Small intestine (tissue), 16 donors: ENCODE measurements at places on chromosomes 4 and X. TPM values are rescaled to one million over a fixed set of nuclear protein-coding genes. Genes with fewer than 3 reads are reported as not detected.

DNA sequence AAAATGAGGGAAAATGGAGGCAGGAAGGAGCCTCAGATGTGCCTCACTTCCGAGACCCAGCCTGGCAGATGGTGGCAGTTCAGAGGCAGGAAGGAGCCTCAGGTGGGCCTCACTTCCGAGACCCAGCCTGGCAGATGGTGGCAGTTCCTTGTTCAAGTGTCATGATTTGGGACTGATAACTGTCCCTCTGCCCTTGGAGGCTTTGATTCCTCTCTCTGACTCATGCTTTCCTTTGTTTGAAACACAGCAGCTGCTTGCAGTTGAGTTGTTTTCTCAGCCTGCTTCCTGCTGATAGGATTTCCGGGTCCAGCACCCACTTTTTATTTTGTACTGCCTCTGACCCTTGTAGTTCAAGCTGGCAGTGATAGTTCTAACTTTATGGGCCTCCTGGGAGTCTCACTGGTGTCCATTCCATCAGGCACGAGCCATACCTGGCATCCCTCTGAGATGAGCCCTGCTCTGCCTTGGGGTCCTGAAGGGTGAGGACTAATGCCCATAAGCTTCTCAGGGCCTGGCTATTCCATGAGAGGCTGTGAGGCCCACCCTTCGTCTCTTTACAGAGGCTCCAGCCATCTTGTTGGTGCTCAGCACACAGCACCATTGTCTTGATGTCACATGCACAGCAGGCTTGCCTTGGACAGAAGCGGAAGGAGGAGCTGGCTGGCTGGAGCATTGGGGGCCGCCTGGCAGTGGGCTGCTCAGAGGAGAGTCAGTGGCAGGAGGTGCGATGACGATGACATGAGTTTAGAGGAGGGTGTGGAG lies 13.0 kb downstream of the RGS12 start:
- DNase-seq: peak; percentile 40

DNA sequence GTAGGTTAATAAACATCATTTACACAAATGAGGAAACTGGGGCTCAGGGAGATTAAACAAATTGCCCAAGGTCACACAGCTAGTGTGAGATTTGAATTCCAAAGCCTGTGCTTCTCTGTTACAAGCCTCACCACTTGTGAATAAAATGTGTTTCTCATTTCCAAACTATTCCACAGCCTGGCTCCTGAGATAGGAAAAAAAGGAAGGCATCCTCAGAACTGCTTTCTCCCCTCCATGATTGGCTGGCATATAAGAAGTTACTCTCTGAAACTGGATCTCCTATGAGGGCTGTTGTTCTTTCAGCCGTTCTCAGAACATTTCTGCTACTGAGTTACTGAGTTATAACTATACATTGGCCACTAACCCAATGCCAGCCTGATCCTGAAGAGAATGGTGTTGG lies 237.9 kb downstream of the MAML3 start:
- no peak for DNase-seq

Gene MAML3
- polyA plus RNA-seq: 1.4 TPM

DNA sequence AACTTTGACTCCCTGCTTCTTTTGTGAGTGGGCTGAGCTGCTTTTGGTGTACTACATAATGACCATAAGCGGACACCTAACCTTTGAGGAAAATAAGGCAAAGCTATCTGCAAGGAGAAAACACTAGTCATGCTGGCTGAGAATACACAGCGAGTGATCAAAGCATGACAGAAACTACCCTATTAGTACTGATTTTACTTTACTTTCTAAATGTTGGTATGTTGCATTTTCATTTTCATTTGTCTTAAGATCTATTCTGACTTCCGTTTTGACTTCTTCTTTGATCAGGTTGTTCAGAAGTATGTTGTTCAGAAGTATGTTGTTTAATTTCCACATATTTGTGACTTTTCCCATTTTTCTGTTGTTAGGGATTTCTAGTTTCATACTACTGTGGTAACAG lies 361.1 kb downstream of the TRAM1L1 start:
- no peak for DNase-seq

Gene LRIT3
- 0.24 TPM for polyA plus RNA-seq

- DNase-seq: no peak
Observed at GRCh38 chr4:153448003-153448731, 18.0 kb upstream of the TMEM131L start.

GRCh38 chrX:70527610-70528345 lies 83.1 kb downstream of the DLG3 start:
- no peak for DNase-seq

Gene CPZ
- 1.7 TPM for polyA plus RNA-seq

DNA sequence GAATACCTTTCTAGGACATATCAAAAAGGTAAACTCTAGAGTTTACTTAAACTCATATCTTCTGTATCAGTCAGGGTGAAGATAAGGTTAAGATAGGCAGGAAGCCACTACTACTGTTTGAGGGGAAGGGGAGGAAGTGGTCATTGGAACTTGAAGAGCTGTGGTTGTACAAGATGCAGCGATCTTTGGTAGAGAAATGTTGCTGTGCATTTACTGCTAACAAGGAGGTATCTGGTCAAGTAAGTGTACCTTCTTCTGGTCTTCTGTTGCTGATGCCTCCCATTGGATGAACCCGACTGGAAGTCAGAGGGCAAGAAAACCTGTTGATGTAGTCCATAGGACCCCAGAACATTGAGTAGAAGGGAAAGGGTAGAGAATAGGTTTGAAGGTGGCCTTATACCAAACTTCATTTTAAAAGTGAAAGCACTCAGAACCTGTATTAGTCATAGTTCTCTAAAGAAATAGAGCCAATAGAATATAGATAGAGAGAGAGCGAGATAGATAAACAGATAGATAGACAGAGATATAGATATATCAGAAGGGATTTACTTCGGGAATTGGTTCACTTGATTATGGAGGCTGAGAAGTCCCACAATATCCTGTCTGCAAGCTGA lies 47.9 kb upstream of the TSPAN5 start:
- no peak for DNase-seq

- no peak for DNase-seq
Observed at GRCh38 chr4:90888571-90888970, 761.4 kb downstream of the CCSER1 start.

Gene MED14
- polyA plus RNA-seq: 18.1 TPM

- DNase-seq: peak; percentile 67
Observed at GRCh38 chr4:166165829-166166420, 292.9 kb downstream of the TLL1 start.

DNA sequence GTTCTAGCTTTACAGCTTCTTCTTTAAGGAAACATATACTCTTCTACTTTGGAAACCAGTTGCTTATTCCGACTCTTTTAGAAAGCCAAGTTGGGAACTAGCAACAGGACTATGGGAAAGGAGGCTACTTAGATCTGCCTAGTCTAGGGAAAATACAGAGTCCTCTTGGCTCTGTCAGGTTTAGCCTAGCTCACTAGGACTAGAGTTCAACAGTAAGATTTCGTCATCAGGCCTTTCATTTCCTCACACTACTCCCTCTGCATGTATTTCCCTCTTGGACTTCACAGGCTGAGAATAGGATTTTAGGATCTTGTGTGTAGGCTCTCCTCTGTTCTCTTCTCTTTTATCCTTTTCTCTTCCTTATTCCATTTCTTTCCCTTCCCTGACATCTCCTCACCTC lies 409.8 kb downstream of the AR start:
- DNase-seq: no peak

DNA sequence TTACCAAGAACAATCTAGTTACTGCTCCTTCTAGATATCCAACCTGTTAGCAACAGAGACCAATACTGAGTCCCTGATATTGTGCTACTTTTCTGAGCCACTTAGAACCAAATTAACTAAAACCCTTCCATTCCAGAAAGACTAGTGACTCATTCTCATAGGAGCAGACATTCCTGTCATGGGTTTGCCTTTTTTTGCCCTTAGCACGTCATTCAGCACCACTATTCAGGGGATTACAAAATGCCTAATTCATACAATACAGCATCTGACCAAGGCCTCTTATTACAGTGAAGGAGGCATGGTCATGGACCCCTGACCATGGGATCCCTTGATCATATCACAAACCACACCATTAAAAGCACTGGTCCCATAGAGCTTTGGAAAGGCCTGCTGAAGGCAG lies 123.8 kb upstream of the CXCL13 start:
- DNase-seq: no peak

GRCh38 chr4:2075171-2075986 lies 16.3 kb downstream of the NAT8L start:
- no peak for DNase-seq

- no peak for DNase-seq
Observed at GRCh38 chr4:189177130-189177529, 763.5 kb upstream of the FRG1 start.

Gene RAPGEF2
- 7.6 TPM for polyA plus RNA-seq

GRCh38 chrX:55709735-55710134 lies 7.8 kb upstream of the RRAGB start:
- DNase-seq: no peak

DNA sequence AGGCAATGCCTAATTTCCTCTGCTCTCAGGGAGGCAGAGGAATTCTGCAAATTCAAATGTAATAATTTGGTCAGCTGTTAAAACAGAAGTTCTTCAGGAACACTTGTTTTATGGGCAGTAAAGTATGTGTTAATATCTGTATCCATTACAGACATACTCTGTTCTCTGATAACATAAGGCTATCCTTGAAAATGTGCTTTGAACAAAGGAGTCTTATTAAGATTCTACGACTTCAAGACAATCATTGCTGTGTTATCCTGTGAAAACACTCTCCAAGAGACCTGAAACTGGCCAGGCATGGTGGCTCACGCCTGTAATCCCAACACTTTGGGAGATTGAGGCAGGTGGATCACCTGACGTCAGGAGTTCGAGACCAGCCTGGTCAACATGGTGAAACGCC lies 1.9 kb upstream of the CFP start:
- DNase-seq: no peak

GRCh38 chr4:150664935-150665334 lies 83.0 kb downstream of the MAB21L2 start:
- DNase-seq: peak; percentile 24

GRCh38 chr4:161522031-161522430 lies 641.8 kb downstream of the FSTL5 start:
- peak; percentile 6 for DNase-seq

- DNase-seq: peak; percentile 8
Observed at GRCh38 chrX:13432414-13433297, 112.8 kb upstream of the ATXN3L start.

DNA sequence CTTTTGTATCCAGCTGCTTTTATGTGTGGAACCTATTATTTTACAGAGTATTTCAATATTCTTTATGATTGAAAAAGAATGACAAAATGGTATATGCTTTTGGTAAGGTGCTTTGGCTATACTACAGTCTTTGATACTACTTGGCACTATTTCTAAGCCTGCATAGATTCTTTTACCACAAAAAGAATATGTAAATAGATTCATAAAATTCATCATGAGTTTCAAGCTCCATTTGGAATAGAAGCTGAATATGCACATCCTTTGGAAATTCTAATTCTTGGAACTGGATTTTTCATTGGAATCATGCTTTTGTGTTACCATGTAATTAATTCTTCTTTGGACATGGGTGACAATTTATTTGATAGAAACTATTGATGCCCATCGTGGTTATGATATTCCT lies 60.2 kb upstream of the SYTL5 start:
- no peak for DNase-seq

- no peak for DNase-seq
Observed at GRCh38 chrX:40854242-40854641, 118.9 kb upstream of the MED14 start.

DNA sequence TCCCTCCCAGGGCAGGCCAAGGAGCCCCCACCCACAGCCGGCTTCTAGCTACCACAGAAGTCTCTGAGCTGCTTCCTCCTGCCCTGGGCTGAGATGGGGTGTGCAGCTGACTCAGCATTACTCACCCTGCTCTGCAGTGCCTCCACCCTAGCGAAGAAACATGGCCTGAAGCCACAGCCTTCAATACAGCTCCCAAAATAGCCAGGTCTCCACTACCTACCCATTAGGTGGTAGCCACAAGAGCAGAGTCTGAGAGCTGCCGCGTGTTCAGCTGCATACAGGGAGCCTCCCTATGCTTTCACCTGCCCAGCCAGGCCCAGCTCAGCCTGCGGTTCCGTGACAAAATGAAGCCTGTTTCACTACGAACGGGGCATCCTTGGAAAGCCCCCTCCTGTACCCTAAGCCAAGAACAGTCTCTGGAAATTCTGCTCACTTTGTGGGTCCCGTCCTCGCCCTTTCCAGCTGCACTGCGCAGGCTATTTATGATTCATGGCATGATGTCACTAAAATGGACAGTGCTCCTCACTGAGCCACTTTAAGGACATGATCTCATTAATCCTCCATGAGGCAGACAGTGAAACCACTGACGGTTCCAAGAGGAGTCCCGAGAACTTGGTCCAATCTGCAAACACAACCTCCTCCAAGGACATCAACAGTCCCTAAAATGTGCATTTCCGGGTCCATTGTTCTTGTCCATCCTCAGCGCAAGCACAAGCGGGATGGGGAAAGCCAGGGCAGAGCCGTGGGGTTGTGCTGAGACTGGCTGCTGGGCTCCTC lies 20.2 kb downstream of the WDR1 start:
- peak; percentile 60 for DNase-seq

DNA sequence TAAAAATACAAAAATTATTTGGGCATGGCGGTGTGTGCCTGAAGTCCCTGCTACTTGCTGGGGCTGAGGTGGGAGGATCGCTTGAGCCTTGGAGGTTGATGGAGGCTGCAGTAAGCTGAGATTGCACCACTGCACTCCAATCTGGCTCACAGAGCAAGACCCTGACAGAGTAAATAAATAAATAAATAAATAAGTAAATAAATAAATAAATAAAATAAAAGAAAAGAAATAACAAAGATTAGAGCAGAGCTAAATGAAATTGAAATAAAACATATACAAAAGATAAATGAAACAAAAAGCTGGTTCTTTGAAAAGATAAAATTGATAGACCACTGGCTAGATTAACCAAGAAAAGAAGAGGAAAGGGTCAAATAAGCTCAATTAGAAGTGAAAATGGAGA lies 43.1 kb downstream of the HPGD start:
- no peak for DNase-seq

GRCh38 chrX:110146521-110146920 lies 143.6 kb downstream of the TMEM164 start:
- peak; percentile 66 for DNase-seq

GRCh38 chrX:85140964-85141363 lies 102.6 kb downstream of the SATL1 start:
- no peak for DNase-seq

- no peak for DNase-seq
Observed at GRCh38 chr4:121668368-121669162, 28.2 kb downstream of the ANXA5 start.

GRCh38 chr4:167774646-167775045 lies 317.7 kb upstream of the ANXA10 start:
- DNase-seq: no peak

Gene LGI2
- 0.65 TPM for polyA plus RNA-seq

Gene CLDN22
- polyA plus RNA-seq: not detected

Gene MAGEB10
- polyA plus RNA-seq: not detected

Gene CXCL6
- polyA plus RNA-seq: 0.49 TPM

- DNase-seq: no peak
Observed at GRCh38 chr4:186586205-186586604, 30.8 kb upstream of the MTNR1A start.
